IPS DF 6.9 (cell line): ENCODE measurements at places on chromosomes 4 and X.

DNA sequence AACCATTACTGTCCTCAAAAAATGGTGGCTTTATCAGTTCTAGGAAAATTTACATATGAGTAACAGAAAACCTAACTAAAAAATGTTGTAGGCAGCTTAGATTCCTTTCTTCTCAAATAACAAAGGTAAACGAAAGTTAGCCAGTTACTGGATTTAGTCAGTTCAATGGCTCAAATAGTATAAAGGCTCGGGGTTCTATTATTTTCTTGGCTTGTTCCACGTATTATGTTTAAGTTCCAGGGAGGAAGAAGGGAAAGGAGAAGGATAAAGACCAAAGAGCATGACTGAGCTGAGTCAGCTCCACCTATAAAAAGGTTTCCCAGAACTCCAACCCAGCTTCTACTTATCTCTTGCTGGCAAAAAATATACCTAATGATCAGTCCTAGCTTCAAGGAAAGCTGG lies 41.0 kb upstream of the MAB21L2 start:
- DNase-seq = no peak

DNA sequence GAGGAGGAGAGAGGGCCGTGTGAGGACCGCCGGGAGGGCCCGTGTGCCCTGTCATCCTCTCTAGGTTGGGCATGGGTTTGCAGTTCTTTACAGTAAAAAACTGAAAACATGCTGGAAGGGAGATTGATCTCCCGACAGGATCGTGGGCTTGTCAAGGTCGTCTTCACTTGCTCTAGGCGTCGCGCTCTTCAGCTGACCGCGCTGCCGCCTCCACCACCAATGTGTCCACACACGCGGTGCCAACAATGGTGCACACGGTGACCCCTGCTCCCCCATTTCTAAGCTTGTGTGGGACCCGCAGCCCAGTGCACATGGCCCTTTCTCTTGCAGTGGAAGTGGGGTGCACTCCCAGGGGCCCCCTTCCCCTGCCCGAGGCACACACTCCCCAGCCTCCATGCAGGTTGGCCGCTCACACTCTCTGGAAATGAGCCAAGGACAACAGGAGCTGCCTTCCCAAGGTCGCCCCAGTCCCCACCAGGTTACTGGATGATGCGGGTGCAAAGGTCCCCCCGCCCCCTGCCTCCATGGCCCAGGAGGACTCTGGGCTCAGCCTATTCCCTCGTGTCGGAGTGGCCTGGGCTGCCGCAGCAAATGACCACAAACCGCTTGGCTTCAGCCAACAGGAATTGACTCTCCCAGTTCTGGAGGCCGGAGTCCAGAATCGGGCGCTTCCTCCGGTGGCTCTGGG lies 1.7 kb upstream of the ZFP92 start:
- DNase-seq = no peak

GRCh38 chr4:41878170-41878969 lies 56.9 kb upstream of the TMEM33 start:
- DNase-seq = no peak

- no peak for DNase-seq
Measured at GRCh38 chr4:138344054-138344453, 101.9 kb upstream of the SLC7A11 start.

GRCh38 chr4:101075536-101075935 lies 271.8 kb downstream of the PPP3CA start:
- DNase-seq = no peak

GRCh38 chr4:53841711-53842110 lies 222.7 kb downstream of the CHIC2 start:
- no peak for DNase-seq

GRCh38 chr4:147625733-147626132 lies 8.5 kb downstream of the TMEM184C start:
- DNase-seq = no peak

- DNase-seq = no peak
Measured at GRCh38 chr4:38585871-38586270, 78.1 kb upstream of the KLF3 start.

DNA sequence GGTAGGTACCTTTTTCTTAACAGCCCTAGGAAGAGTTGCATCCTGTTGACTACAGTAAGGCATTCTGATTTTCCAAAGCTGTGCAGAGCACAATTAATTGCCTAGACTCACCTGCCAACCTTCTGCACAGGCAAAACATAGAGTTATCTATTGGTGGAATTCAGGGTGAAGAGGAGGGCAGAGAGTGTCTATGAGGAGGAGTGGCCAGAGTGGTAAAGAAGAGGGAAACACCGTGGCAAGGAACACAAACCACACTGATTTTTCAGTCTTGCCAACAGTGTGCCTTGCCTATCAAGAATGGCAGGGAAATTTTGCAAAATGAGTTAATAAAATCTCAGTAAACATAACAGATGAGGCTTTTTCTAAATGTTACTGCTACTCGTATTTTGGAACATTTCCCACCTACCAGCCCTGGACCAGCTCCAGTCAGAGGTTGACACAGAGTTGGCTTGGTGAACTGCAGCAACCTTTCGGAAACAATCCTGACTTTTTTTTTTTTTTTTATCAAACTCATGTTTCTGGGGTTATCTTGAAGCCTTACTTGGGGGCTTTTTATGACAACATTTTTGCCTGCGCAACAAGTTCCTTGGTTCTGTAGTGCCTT lies 67.9 kb upstream of the CAPN6 start:
- no peak for DNase-seq

DNA sequence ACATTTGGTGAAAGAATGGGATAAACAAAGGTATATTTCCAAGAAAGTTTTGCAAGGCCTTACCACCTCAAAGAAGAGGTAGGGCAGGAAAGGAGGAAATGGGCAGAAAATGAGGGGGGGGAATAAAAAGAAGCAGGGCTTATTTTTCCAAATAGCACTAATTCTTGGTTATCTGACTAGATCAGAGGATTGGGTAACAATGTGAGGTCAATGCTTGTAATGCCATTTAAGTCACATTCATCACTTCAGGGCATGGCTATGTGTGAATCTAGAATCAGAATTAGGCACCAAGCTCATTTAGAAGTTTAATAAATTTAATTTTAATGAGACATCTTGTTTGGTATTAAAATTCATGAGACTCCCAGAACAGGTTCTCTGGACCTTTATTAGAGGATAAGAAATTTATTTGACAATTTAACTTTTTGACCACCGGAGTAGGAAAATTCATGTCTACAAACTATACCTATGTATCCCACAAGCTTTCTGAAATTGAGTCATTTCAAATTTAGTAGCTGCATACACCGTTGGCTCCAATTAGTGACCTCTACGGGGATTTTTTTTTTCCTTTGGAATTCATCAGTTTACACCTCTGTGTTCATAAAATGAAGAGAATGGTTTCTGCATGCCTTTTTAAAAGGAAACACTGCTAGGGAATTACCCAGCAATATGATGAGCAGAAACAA lies 1.4 kb upstream of the STS start:
- no peak for DNase-seq

DNA sequence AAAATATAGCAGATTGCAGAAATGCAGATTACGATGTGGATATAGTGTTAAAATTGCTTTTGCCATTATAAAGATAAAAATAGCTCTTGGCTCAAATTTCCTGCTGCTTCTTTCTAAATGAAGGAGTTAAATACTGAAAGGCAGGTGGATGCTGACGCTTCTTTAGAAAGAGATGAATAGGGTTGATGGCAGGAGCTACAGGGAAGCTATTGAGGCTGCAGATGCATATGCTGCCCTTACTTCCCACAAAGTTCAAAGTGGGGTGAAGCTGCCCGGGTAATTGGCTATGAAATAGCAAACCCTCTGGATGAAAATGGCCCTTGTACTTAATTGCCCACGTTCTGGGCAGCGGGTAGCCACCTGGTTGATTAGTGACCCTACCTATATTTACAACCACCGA lies 379.5 kb downstream of the ZIC3 start:
- no peak for DNase-seq

GRCh38 chrX:46704767-46705386 lies 54.0 kb downstream of the SLC9A7 start:
- no peak for DNase-seq

GRCh38 chrX:22135994-22136684 lies 104.0 kb downstream of the PHEX start:
- no peak for DNase-seq

- no peak for DNase-seq
Measured at GRCh38 chrX:94256396-94256795, 582.4 kb downstream of the FAM133A start.

GRCh38 chrX:22300130-22300529 lies 27.4 kb downstream of the CBLL2 start:
- DNase-seq = no peak

DNA sequence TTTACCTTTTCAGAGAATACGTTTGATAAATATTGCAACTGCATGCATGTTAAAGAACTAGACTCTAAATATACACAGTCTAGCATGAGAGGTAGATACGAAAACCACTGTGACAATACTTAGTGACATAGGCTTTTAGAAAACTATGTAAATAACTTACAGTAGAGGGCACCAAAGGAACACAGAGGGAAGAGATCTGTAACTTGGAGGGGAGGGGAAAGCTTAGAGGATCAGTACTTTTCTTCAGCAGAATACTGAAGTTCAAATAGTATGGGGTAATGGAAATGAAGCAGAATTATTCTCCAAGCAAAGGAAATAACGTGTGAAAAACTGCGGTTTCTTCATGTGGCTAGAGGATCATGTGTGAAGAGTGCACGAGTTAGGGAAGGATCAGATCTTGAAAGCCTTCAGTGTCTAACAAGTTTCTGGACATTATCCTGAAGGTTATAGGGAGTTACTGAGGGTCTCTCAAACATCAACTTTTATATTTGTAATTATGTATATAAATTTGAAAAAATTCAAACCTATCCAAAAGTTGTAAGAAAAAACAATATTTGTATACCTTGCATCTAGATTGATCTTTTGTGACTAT lies 264.3 kb downstream of the NPFFR2 start:
- DNase-seq = no peak

DNA sequence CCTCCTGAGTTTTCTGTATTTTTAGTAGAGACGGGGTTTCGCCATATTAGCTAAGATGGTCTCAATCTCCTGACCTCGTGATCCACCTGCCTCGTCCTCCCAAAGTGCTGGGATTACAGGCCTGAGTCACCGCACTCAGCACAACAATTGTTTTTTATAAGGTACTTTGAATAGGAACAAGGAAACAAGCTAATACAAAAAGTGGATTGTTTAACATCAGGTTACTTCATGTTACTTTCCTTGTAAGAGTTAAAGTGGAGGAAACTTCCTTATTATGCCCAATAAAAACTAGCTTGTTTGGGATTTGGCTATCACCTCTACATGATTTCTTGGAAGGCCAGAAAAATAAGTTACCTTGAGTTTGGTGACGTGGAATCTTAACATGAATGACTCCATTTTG lies 698.7 kb downstream of the CCSER1 start:
- no peak for DNase-seq

DNA sequence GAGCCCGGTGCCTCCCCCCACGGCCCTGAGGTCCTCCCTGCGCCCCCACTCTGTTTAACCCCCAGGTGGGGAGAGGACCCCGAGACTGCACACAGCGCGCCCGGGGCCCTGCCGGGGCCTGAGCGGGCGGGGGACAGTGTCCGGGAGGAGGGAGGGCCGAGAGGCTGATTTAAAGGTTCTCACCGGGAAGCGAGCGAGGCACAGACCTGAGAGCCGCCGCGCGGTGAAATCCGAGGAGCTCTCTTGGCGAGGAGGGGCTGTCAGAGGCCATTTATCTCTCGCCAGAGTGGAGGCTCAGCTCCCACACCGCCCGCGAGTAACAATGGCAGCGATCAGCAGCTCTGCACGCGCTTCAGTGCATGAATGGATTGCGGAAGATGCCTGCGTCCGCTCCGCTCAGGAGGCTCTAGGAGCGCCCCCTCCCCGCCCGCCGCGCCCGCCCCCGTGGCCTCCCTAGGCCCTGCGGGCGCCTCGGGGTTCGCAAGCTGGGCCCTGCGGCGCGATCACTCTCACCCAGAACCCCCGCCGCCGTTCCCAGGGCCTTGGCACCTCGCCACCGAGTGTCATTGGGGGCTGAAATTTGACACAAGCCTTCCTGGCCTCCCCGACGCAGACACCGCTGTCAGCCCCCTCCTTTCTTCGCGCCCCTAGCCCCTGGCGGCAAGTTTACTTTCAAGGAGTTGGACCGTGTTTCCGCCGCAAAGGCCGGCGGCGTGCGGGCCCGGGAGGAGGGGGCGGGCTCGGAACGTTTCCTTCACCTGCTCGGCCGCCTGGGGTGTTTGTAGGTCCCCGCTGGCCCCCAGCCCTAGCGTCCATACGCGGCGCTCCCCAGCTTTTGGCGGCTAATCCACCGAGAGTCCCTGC lies 48.7 kb upstream of the BCOR start:
- DNase-seq = no peak

DNA sequence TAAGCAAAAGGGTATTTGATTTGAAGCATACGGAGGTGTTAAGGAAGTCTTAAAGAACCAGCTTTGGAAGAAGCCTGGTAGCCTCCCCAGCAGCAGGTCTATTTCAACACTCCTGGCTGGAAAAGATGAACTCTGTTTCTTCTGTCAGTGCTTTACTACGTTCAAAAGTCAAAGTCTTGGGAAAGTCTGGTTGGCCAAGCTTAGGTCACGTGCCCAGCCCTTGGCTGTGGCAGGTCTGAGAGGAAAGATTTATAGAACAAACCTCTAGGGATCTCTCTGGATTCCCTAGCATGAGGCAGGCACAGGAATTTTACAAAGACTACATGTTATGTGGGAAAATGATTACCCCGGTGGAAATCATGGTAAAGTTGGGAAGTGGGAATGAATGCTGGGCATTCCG lies 8.6 kb upstream of the ARHGAP10 start:
- DNase-seq = no peak

GRCh38 chr4:180811556-180811955 lies 1431.6 kb upstream of the TENM3 start:
- no peak for DNase-seq

GRCh38 chr4:81030981-81031791 lies 678 bp downstream of the BMP3 start:
- no peak for DNase-seq

DNA sequence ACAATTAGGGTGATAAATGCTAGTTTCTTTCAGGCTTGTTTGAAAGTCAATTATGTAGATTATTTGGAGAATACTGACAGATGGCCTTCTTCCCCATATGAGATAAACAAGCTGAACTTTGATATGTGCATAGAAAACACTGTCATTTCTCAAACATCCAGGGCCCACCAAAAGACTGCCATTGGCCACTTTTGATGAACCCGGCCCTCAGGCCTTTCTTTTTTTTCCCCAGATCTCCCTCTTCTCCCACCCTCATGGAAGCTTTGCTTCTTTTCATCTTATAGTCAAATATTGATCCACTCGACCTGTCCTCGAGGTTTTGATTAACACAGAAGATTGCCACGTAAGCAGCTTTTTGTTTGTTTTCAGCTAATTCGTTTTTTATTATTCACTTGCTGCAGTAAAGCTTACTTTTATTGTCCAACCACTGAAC lies 377.4 kb downstream of the SMARCA1 start:
- no peak for DNase-seq

- DNase-seq = no peak
Measured at GRCh38 chr4:1045595-1046201, 34.3 kb downstream of the FGFRL1 start.

GRCh38 chr4:40195182-40196177 lies 1.4 kb upstream of the RHOH start:
- DNase-seq = no peak

- DNase-seq = no peak
Measured at GRCh38 chrX:23900220-23900797, 7.4 kb downstream of the APOO start.

- DNase-seq = no peak
Measured at GRCh38 chr4:88101165-88101564, 57.3 kb downstream of the ABCG2 start.
